Stimulated activated CD8-positive, alpha-beta memory T cell treated with anti-CD3 and anti-CD28 coated beads, Interleukin-4, amount 100 ng/mL, for 48 hours (primary cell): ENCODE measurements at places on chromosomes 3 and 15.

DNA sequence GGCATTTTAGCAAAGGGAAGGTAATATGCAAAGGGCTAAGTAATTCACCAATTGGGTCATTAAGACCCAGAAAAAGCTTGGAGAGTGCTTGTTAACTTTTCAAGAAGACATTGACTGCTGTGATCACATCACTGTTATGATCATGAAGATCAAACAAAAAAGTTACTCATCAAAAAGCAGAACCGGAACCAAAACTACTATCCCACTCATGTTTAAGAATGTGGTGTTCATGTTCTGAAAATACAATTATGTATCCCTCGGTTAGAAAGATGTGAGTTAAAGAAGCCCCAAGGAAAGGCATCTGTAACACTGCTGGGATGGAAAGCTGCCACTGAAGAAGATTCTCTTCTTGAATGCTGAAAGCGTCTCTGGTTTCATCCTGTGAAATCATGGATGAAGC, 32.6 kb downstream of the BBX start:
- no peak for DNase-seq

GRCh38 chr15:50463423-50464358, 39.5 kb downstream of the USP8 start:
- DNase-seq: no peak

DNA sequence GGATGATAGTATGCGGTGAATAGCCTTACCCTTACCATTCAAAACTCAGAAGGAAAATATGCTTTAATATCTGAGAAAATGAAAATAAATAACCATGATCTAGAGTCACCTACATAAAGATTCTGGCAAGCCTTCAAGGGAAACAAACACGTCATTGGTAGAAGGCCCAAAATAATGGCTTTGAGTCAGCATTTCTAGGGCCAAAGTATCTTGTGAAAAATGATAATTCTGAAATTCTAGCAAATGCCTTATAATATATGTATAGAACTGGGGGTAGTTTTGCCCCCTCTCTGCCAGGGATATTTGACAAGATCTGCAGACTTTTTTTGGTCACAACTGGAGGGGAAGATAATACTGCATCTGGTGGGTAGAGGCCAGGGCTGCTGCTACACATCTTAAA, 15.4 kb downstream of the PLSCR1 start:
- no peak for DNase-seq

- no peak for DNase-seq
Measured at GRCh38 chr15:97884513-97885131, 75.9 kb upstream of the ARRDC4 start.

DNA sequence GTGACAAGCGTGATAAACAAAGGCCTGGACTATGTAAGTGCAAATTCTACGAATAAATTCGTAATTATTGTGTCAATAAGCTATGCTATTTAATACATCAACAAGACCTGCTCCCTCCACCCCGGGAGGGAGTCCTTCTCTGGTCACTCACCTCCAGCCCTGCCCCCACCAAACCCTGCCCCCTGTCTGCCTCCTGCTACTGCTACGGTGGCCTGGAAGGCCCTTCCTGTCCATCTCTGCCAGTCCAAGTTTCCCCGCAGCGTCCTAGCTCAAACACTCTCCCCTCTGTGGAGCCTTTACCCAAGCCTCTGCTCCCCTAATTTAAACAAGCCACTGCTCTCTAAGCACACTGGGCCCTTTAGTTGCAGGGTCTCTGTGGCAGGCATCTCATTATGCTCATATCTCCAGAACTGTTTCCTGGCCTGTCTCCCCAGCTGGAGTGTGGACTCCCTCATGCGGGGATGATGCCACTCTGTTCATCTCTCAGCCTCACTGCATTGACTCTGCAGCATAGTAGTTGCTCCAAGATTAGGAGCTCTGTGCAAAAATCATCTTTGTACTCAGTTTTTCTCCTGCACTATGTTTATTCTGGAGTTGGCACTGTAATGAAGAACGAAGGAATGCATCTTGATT, 241.2 kb downstream of the NTRK3 start:
- DNase-seq: no peak

- no peak for DNase-seq
Measured at GRCh38 chr3:146854523-146854922, 249.4 kb upstream of the PLSCR5 start.

- no peak for DNase-seq
Measured at GRCh38 chr3:65938676-65939075, 100.0 kb downstream of the MAGI1 start.

GRCh38 chr15:50057196-50057595, 61.8 kb downstream of the ATP8B4 start:
- DNase-seq: no peak

GRCh38 chr15:78679089-78679511, 38.1 kb upstream of the CHRNB4 start:
- no peak for DNase-seq

DNA sequence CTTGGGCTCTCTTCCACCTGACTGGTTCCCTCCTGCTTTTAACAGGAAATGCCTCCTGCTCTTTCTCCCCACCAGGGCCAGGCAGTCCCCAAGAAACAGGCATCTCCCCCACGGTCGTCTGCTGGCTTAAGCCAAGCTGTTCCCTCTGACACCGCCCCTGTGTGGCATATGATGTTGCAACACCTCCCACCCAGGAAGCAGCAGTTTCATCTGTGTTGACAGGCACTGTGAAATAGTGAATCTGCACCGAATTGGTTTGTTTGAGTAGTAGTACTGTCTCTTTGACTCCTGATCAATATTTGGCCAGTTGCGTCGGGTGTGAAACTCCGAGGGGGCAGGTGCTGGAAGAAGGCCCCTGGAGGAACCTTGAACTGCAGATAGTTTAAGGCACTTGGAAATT, 188.8 kb downstream of the FEZF2 start:
- DNase-seq: no peak

DNA sequence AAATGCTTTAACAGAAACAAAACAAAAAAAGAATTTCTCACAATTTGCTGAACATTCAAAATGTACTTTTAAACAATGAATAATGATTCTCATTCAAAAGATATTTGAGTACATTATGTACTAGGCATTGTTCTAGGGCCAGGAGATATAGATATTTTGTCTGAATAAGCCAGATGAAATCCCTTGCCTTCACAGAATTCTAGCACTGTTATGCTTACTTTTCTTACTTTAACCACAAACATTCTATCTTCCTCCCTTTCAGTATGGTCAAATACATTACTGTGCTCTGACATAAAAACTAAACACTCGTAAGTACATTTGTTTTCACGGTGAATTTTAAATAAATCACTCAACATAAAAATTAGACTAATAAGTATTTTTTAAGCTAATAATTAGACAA, 116.7 kb downstream of the ADAM10 start:
- DNase-seq: no peak

- DNase-seq: no peak
Measured at GRCh38 chr3:63351159-63352007, 73.3 kb downstream of the SYNPR start.

DNA sequence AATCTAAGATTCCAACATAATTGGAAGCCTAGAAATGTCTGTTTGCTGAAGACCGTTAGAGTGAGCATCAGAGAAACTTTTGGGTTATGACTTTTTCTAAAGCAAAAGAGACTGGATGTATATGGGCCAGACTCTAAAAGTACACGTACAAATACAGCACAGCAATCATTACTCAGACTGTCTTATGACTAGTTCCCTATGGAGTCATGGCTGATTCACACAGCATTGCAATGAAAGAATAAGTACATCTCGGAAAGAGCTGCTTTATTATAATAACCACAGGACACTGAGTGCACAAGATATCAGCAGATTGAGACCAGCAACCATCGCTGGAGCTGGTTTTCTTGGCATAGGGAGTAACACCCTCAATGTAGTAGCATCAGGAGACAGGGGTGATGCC, 618.6 kb downstream of the NLGN1 start:
- no peak for DNase-seq

GRCh38 chr3:13325892-13326443, 94.2 kb downstream of the NUP210 start:
- no peak for DNase-seq

GRCh38 chr15:25241241-25241801, 197.5 kb downstream of the UBE3A start:
- DNase-seq: no peak

DNA sequence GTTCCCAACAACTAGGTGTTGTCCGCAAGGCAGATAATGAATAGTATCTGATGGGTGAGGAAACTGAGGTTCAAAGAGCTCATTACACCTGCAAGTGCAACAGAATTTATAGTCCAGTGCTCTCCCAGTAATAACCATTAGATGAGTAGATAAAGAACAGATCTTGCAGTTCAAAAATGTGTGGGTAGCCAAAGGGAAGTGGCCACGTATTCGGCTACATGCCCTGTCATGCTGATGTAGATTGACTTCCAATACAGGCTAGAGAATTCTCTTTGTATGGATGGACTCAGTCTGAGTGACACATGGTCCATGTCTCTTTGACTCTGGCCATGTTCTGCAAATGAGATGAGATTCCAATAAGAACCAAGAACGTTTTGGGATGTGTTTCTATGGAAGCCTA, 187.9 kb upstream of the LPP start:
- no peak for DNase-seq

DNA sequence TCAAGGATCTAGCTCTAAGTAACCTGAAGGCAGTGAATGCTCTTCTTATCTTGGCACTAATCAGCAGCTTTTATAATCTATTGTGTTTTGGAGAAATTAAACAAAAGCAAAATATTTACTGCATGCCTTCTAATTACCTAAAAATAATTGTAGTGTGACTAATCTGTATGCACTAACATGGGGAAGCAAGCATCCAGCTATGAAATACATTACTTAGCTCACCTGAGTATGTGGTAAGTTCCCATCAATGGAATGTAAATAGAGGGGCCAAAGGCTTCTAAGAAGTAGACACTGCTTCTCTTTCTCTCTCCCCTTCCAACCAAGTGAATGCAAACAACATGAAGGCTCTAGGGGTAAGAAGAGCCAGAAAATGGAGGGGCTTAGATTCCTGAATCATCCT, 165.6 kb downstream of the STAG1 start:
- no peak for DNase-seq

- DNase-seq: no peak
Measured at GRCh38 chr3:70539908-70540307, 227.5 kb upstream of the MDFIC2 start.

DNA sequence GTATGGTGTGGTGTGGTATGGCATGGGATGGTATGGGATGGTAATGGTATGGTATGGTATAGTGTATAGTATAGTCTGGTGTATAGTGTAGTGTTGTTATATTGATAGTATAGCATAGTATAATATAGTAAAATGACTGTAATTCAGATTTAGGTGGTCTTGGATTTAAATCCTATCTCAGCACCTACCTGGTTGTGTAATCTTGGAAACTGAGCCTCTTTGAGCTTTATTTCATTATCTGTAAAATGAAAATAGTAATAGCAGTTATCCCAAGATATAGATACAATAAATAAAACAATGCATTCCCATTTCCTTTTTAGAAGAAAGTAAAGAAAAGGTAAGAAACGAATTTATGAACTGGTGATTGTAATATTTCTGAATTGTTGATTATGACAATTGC, 27.5 kb upstream of the MEF2A start:
- DNase-seq: no peak

DNA sequence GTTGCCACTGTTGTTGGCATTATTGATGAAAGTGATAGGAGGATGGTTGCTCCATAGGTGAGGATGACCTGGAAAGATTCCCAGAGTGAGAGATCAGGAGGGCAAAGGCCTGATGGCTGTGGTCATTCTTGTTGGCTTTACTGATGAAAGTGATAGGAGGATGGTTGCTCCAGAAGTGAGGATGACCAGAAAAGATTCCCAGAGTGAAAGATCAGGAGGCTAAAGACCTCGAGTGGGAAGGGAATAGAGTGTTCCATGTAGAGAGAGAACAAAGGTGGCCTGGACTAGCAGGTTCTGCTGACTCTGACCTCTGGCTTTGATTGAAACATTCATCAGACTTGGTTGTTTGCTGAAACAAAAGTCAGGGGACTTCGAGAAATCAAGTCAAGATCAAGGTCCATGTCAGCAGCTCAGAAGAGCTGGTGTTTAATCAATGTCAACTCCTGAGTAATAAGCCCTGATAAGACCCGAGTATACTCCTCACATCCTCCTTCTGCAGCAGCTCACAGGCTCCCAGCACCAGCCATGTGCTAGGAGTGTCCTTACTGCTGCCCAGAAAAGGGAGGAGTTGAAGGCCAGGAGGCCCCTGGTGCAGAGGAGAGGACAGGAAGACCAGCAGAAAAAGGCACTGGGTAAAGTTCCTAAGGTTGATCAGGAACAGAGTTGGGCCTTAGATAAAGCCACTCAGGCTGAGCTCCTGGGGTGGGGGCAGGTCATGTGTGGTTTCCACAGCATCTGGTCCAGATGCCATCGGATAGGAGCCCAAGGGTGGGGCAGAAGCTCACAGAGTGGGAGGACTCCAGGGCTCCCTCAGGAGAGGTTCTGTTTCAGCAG, 19.9 kb downstream of the CYP8B1 start:
- DNase-seq: no peak

DNA sequence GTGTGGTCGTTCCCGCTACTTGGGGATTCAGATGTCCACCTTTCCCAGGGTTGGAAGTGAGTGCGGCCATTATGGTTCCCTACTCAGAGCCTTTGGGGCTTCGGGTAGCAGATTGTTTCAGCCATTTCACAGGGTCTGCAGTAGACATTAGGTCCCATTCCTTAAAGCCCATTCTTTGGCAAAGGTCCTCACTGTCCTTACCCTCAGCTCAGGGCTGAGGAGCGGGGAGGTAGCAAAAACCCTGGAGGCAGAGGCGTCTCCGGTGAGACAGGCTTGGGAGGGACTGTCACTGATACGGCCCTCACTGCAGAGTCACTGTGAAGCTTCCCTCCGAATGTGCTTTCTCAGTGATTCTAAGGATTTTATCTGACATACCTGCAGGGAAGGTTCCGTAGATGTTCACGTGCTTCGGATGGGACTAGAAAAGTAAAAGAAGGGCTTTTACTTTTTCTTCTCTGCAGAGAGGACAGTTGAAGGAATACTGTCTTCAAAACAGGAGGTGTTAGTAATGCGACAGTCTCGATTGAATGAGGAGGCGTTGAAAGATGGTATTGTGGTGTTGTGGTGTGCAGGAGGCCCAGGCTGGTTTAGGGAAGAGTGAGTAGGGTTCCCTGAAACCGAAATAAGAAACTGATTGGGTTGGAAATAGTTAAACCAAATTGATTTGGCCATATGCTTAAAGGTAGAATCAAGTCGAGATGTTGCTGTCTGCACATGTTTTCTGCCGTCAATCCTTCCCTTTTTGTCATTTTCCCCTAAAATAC, 630 bp downstream of the ATP6V1A start:
- DNase-seq: peak; percentile 50

- DNase-seq: no peak
Measured at GRCh38 chr3:75126556-75126955, 512.1 kb upstream of the CNTN3 start.

- DNase-seq: no peak
Measured at GRCh38 chr15:52787549-52788098, 2.5 kb downstream of the ONECUT1 start.

DNA sequence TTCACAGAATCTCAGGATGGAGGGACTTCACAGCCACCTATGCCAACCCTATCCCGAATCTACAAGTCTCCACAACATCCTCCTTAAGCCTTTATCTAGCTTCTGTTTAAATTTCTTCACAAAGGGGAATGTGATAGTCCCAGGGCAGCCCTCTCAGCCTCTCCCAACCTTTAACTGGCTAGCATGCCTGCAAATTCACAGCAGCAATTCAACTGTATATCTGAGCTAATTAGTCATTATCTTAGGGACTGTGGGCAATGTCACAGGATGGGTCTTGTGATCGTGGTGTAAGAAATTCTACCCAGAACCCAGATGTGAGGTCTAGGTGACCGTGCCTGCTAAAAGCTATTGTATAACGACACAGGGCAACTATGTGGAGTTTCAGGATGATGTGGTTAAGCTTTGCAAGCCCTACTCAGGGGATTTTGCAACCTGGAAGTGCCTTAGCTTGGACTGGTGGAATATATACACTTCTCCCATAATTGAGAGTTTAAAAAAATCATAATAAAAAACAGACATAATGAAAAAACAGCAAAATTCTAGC, 65.5 kb upstream of the FBN1 start:
- no peak for DNase-seq
